ENCODE measurements at places on chromosomes 11 and 22.

GRCh38 chr11:122186439-122187080 lies 70.5 kb upstream of the BLID start:
- DNase-seq, result no peak

GRCh38 chr11:128968916-128969315 lies 26.2 kb upstream of the TP53AIP1 start:
- DNase-seq, result no peak

DNA sequence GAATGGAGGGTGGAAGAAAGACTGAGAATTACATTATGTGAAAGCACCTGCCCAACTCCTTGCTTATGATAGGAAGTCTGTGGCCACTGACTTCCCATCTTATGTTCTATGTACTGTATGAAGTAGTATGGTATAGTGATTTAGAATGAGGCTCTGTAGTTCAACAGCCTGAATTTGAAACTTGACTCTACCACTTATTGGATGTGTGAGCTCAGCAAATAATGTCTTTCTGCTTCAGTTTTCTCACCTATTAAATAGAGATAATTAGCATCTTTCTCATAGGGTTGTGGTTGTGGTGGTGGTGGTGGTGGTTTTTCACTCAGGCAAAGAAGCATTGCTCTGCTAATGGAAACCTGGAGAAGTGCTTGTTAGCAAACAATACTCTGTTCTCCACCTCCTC lies 121.6 kb downstream of the PAX6 start:
- no peak for DNase-seq

GRCh38 chr11:127073621-127074020 lies 73.1 kb upstream of the KIRREL3 start:
- no peak for DNase-seq

DNA sequence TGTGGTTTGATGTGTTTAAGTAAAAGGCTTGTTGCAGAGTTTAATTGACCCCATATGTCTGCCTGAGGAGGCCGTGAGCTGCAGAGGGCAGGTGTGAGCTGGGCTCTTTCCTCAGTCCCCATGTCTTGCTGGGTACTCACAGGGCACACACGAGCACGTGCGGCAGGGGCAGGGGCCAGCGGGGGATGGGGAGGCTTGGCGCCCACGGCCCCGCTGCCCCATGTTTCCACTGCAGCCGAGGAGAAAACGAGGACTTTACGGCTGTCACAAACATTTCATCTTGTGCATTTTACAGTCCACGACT lies 24.7 kb upstream of the CCDC188 start:
- no peak for DNase-seq

- DNase-seq, result no peak
Observed at GRCh38 chr11:34558673-34559072, 45.1 kb upstream of the ELF5 start.

- no peak for DNase-seq
Observed at GRCh38 chr11:36367806-36368680, 72.0 kb downstream of the PRR5L start.

DNA sequence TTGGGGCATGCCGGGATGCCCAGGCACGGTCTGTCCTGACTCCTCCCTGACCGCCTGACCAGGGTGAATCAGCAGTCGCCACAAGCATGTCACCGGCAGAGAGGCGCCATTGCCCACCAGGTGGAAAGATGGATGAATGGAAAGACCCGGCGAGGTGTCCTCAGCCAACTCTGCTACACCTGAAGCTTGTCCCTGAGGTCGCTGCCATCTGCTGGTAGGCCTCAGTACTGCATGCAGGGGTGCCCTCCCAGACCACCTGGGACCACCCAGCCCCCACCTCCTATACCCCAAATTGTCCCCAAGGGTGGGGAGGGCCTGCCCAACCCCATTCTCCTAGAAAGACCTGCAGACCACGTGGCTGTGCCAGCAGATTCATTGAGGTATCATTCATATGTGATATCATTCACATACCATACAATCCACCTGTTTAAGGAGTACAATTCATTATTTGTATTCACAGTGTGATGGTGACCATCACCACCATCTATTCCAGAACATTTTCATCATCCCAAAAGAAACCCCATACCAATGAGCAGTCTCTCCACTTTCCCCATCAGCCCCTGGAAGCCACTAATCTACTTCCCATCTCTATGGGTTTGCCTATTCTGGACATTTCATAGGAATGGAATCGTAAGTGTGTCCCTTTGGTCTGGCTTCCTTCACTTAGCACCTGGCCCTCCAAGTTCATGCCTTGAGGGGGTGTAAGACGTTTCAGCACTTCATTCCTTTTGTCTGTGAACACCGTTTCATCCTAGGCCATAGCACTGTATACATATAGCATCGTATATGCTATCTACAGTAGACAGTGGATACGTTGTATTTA lies 17.5 kb downstream of the FGF3 start:
- DNase-seq, result no peak

- DNase-seq, result no peak
Observed at GRCh38 chr11:102592634-102593581, 32.2 kb downstream of the MMP20 start.

- no peak for DNase-seq
Observed at GRCh38 chr11:74138021-74138420, 32.8 kb downstream of the C2CD3 start.

DNA sequence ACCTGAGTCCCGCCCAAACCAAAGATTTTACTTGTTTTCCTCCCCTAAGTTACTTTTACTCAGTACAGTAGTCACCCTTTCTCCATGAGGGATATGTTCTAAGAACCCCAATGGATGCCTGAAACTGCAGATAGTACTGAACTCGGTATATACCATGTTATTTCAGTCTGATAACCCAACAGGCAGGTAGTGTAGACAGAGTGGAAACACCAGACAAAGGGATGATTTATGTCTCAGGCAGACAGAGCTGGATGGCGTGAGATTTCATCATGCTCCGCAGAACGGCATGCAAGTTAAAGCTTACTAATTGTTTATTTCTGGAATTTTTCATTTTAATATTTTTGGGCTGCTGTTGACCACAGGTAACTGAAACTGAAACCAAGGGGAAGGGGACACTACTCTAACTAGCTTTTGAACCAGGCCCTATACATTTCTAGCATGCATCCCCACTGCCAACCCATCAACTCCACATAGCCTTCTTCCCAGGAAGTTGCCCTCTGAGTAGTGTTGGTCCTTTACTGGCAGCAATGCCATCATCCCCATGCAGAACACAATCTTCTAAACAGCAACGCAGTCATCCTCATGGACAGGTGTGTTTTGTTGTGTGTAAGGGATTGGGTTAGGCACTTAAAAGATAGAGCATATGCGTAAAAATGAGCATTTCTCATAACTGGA lies 27.7 kb downstream of the CSRP3 start:
- DNase-seq, result no peak

DNA sequence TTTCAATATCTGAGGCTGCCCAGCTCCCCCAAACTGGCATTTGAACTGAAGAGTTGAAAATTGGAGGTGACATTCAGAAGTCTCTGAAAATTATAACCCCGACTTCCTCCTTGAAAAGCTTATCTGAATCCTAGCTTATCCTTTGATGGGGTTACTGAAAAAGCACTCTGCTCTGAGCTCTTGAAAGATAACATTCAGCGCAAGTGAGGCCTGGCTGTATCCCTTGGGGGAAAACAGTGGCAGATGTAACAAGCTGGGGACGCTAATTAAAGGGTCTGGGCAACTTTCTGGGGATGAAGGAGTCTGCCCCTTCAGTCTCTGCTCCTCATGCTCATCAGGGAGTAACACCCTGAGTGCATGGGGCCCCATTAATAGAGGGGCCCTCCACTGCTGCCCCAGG lies 402.0 kb upstream of the CADM1 start:
- no peak for DNase-seq

DNA sequence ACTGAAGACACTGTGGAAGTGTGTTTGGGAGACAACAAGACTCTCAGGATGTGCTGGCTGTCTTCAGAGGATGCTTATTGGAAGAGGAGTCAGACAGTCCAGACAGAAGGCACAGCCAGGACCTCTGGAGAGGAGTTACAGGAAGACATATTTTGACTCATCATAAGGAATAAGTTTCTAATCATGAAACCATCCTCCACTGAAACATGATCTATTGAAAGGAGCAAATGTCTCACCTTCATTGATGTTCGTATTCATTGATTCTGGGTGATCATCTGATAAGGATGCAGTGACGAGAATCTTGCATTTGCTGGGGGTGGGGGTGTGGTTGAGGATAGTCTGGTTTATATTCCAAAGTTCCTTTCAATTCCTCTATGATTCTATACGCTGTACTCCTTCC lies 2.5 kb upstream of the CXCR5 start:
- DNase-seq, result no peak

GRCh38 chr11:20238712-20239111 lies 78.4 kb upstream of the DBX1 start:
- DNase-seq, result no peak

DNA sequence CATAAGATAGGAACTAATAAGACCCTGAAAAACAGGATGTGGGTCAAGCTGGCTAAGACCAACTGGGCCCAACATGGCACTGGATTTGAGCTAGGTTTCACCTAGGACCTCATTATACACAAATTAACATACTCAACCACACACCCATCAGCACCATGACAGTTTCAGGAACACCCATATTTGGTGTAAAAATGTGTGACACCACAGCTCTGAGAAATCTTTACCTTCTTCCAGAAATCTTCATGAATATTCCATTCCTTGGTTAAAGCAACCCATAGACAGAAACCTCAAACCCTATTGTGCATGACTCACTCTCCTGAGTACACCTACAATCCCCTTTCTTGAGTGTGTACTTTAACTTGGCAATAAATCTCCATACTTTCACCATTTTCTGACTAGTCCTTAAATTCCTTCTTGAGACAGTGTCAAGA lies 378.8 kb downstream of the DYNC2H1 start:
- no peak for DNase-seq

DNA sequence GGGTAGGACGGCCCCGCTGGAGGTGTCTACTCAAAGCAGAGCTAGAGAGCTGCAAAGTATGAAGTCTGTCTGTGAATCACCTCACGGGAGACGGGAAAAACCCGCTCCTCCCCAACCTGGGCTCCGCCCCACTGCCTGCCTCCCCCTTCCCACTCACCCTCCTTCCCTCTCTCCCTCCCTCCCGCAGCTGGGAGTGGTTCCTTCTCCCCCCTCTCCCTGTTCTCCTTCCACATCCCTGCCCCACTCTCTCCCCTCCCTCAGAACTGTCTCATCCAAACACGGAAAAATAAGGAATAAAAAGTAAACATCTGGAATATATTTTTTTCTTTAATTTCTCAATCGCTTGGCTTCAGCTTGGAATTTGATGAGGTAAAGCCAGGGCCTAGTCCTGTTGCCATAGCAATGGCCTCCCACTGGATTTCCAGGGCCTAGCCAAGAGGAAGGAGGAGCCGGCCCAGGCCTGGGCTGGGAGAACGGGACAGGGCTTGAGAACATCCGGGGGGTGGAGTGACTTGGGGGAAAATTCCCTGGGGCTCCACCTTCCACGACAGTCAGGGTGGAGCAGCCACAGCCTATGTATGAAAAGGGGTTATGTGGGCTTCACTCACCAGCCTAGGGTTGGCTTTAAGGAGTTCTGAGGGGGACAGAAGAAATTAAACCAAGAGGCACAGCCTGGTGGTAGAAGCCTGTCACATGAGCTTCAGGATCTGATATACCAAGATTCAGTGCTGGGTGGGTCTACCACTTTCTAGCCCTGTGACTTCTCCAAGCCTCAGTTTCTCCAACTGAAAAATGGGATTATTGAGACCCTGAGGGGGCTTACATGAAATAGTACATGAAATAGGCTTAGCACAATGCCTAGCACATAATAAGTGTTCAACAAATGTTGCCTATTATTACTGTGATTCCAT lies 2.2 kb downstream of the TNKS1BP1 start:
- DNase-seq, result no peak

DNA sequence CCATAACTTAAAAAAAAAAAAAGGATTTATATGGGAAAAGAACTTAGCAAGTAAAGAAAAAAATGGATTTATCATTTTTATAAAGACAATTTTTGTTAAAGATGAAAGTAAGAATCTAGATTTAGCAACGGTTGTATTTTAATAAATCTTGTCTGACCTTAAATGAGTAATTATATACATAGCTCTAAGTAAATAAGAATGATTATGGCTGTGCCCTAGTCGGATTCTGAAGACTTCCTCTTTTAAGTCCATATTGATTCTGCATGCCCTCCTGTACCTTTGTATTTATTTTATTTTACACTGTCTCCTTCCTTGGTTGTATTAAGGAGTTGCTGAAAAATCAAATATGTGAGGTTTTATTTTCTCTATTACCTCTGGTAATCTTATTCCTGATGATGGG lies 7.1 kb downstream of the RBX1 start:
- no peak for DNase-seq

DNA sequence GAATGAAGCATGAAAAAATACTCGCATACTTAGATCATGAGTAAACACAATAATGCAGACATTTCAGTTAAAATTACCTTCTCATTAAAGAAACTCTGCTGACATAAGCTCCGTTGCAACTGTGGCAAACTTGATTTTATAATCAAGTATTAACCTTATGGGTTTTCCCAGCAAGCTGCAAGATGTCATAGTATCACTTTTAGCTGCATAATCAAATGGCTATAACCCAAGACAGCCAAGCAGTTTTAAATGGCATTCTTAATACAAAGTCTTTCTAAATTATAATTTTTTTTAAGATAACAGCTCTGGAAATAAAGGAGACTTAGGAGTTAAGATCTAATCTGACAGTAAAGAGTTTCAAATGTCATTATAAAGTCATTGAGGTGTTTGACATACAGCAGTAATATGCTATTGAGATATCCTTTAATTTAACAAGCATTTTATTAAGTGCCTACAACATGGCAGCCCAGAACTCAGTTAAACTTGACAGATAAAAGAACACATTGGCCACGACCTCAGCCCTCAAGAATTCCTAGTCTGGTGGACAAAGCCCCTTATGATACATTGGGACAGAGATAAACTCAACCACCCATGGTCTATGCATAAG lies 163.1 kb upstream of the FAT3 start:
- DNase-seq, result no peak

DNA sequence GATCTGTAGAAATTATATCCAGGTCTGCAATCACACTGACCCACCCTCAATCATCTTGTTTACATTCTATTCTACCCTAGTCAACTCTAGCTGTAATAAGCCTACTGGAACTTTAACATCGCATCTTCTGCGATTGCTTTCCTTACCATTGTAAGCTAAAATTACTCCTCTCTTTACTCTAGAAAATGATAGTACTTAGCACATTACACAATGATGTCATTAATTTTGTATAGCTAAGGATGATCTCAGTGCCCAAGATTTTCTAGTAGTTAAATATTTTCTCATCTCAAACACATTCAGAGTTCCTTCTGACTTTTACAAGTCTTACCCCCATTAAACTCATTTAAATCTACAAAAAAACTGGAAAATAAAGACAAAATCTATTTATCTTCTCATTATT lies 39.6 kb upstream of the CTSC start:
- DNase-seq, result no peak

DNA sequence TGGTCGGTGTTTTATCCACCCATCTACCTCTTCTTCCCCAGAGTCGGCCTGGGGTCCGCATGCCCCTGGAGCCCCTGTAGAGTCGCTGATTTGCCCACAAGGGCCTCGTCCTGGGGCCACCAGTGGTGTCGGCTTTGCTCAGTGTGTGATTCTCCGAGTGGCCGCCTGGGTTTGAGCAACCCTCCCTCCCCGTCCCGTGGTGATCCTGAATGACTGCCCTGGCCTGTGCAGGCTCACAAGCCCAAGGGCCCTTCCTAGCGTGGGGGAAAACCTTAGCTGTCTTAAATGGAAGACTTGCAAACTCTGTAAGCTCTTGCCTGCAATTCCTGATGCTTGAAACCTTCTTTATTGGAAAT lies 128.3 kb downstream of the OSBP2 start:
- DNase-seq, result no peak

GRCh38 chr11:85086504-85087284 lies 540.5 kb downstream of the DLG2 start:
- no peak for DNase-seq

Data from activated T-helper 9 cell treated with anti-CD3 and anti-CD28 coated beads, Interleukin-2, amount 50 U/mL, for 16 hours (primary cell).